Smooth muscle cell of the brain vasculature (primary cell): ENCODE measurements at places on chromosomes 12 and 14.

DNA sequence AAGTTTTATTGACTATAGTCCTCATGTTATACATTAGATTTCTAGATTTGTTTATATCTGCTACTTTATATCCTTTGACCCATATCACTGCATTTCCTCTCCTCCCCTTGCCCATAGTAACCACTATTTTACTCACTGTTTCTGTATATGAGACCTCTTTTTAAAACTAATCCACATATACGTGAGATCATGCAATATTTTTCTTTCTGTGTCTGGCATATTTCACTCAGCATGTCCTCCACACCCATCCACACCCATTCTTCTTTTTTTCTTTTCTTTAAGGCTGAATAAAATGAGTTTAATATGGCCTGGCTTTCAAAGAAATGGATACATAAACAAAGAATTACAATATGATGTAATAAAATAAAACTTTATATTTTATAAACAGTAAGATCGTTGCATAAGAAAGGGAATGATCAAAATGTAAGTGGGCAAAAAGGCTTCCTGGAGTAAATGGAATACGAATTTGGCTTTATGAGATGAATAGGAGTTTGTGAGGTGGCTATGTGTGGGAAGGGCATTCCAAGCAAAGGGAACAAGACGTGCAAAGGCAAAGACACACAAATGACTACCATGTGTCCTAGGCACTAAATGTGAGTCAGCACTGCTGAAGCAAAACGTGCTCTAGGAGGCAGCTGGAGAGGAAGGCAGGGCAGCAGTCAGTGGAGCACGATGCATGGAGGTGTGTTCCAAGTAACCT lies 53.2 kb upstream of the HIF1A start:
- no peak for DNase-seq

- DNase-seq = no peak
These were observed 10.9 kb upstream of the AMN start for GRCh38 chr14:102911541-102911951.

GRCh38 chr12:53345486-53346188 lies 9.5 kb upstream of the SP7 start:
- DNase-seq = no peak

DNA sequence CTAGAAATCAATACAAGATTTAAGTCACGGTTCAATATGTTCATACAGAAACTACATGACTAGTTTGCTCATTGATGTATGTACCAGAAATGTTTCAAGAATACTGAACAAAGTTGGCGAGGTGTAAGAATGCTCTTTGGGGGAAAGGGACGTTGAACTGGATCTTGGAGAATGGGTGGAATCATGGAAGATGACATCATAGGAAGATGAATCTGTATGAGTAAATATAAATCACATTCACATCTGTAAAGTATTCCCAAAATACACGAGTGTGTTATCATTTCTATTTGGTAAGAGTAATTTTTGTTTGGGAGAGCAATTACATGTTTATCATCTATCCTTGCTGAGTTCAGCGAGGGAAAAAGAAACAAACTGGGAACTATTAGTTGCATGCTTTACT lies 162.2 kb upstream of the TMTC1 start:
- DNase-seq = no peak

- no peak for DNase-seq
These were observed 1349.6 kb upstream of the FLRT2 start for GRCh38 chr14:84180336-84180735.

DNA sequence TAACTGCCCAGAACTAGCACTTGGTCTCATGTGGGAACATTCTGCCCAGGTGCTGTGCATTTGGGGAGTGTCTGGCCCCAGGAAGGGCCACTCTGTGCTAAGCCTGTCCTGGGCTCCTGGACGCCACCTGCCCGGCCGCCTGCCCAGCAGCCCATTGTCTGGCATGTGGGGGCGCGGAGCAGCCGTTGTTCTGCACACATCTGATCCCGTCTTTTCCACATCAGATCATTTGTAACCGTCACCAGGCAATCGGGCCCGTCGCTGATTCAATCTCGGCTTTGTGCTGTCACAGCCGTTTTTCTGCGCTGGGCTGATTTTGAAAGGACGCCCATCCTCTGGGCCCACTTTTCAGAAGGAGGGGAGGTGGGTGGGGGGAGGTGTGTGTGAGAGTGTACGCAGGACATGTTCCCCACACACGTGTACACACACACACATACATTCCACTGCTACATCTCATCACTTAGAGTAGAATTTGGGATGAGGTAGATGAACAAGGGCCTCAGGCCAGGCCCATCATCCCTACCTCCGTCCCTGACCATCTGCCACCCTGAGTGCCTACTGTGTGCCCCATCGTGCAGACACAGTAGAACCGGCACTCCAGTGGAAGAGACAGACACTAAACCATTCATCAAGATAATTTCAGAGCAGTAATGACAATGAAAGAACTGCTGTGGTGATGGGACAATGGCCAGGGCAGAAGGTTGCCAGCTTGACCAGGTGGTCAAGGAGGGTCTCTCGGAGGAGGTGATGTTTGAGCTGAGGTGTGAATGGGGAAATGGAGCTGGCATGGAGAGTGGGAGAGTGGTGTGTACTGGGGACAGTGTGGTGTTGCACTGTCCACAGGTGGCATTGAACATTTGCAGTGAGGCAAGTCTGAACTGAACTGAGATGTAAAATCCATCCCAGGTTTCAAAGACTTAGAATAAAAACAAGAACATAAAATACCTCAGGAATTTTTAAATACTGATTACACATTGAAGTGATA lies 19.0 kb downstream of the FAM222A start:
- no peak for DNase-seq

DNA sequence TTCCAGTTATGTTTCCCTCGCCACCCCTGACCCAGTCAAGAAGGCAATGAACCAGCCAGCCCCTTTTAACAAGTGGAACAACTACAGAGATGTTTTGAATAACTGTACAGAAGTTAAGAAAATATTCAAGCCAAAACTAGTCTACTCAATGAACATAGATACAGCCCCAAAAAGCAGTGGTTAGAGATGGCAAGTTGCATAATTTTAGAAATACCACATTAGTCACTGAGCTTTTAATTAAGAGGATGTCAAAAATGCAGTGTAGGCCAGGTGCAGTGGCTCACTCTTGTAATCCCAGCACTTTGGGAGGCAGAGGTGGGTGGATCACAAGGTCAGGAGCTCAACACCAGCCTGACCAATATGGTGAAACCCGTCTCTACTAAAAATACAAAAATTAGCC lies 27.2 kb downstream of the PROX2 start:
- DNase-seq = no peak

- DNase-seq = no peak
These were observed 34.6 kb upstream of the PYGL start for GRCh38 chr14:50978888-50979287.

- DNase-seq = no peak
These were observed 62.7 kb downstream of the GALNT4 start for GRCh38 chr12:89461649-89462612.
